ENCODE measurements at places on chromosomes 6 and 20. TPM values are rescaled to one million over a fixed set of nuclear protein-coding genes. Genes with fewer than 3 reads are reported as not detected.

LY6G5C gene
- total RNA-seq: 3.2 TPM

SPTLC3 gene
- 37.4 TPM for total RNA-seq

VGLL2 gene
- 0.75 TPM for total RNA-seq

BMP2 gene
- 1.0 TPM for total RNA-seq

Measured in LHCN-M2 (cell line).